Stimulated activated CD8-positive, alpha-beta memory T cell treated with anti-CD3 and anti-CD28 coated beads, Interleukin-15, amount 100 ng/mL, for 48 hours (primary cell): ENCODE measurements at places on chromosomes 4 and X.

- DNase-seq = no peak
Observed at GRCh38 chr4:183960962-183961541, 55.9 kb downstream of the STOX2 start.

GRCh38 chr4:182642831-182643230 is 274.4 kb downstream of the DCTD start:
- no peak for DNase-seq

DNA sequence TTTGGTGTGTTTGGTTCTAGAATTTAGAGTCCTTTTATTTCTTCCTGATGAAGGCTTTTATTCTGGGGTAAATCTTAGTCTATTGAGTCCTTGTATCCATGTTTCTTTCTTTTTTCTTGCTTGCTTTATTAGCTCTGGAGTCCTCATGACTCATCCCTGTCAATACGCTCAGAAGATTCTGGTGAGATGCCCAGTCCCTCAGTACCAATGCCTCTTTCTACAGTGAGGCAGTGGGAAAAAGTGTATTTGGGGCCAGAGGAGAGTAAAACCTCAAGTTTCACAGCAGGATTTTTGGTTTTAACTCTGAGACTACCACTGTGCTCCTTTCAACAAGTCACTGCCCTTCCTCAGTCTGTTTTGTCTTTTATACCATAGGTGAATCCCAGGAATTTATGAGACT is 368.0 kb downstream of the GBA3 start:
- DNase-seq = no peak

GRCh38 chrX:69119122-69119521 is 46.1 kb downstream of the PJA1 start:
- no peak for DNase-seq

- no peak for DNase-seq
Observed at GRCh38 chr4:89598602-89599001, 238.4 kb downstream of the SNCA start.

DNA sequence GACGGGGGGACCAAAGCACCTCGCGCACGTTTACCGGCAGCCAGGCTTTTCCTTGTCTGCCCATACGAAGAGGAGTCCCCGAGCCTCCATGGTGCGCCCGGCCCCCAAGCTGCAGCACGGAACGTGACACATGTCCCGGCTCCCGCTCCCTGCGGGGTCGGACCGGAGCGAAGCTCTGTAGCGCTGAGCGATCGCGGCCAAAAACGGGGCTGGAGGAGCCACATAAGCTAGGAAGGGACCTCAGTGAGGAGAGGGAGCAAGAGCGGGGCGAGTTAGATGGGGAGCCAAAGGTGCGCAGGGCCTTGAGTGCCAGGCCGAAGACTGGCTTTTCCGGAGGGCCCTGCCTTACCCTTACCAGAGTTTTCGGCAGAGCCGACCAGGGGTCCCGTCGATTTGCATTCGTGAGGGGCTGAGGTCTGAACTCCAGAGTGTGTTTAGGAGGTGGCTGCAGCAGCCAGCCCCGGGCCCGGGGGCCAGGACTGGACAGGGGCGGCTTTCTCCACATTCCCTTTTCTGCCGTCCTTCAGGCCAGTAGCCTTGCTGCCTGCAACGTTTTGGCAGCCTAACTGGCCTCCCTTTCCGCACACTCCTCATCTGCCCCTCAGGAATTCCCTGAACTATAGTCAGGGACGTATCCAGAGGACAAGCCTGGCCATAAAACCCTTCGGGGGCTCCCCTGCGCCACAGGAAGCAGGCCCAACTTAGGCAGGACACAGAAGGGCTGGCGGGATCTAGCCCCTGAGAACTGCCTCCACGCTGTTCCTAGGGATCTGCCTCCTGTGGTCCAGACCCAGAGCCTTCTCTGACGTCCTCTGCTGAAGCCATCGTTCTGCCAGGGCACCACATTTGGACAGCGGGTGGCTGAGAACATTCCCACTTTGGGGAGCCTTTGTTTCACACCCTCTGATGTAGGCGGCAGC is 689 bp downstream of the SSR4 start:
- DNase-seq = no peak

GRCh38 chr4:184824081-184824775 is 1.5 kb downstream of the ACSL1 start:
- DNase-seq = no peak

DNA sequence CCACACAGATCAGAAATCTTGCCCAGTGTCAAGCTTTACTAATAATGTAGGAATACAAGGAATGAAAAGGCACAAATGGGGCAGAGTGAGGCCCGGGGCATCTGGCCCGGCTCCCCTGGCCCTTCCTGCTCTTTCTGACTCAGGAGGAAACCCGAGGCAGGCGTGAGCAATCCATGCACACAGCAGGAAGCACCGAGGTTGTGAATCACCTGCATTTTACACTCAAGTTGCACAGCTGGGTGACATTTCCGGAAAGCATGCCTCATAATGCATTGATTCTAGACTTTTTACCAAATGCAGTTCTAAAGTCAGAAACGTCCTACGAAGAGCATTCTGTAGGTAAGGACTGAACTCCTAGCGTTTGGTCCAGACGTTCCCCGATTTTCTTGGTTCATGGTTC is 38.9 kb downstream of the PRIMPOL start:
- no peak for DNase-seq

DNA sequence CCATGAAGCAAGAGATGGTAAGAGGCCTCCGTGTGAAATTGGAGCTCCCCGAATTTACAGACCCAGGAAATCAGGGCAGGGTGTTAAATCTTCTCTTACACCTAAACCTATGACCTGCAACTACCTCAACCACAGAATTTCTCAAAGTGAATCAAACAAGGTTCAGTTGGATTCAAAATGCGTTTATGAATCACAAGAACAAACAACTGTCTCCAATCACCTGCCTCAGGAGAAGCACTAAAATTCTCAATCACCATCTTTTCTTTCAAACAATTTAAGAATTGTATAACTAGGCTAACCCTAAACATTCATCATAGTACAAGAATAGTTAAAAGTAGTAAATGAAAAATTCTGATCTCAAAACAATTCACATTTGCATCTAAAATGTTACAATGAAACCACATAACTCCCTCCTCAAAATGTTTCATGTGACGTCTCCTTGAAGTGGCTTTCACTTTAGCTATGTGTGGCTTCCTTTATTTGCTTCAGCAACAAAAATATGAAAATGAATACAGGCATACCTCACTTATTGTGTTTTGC is 19.2 kb downstream of the PPP3CA start:
- DNase-seq = no peak

GRCh38 chr4:184778325-184778724 is 44.4 kb upstream of the CENPU start:
- DNase-seq = no peak

DNA sequence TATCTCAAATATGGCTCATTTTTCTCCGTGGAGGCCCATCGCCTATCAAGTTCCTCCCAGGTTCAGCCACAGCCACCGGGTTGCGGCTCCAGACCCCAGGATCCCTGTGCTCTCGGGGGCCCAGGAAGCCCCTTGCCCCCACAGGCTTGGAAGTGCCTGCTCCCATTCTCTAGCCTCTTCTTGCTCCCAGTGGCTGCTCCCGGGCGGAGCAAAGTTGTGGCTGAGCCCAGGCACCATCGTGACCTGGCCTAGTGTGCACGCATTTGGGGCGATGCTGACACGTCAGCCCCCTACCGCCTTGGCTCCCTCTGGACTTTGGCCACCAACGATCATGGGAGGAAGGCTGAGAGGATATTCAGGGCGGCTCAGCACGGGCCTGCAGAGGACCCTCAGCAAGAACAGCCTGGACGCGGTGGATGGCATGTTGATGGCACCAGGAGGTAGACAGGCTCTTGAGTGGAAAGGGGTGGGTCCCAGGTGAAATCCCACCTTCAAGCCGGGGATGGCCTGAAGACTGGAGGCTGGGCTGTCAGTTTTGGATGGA is 419.4 kb upstream of the AGA start:
- no peak for DNase-seq

GRCh38 chr4:76981644-76982043 is 32.1 kb downstream of the SEPTIN11 start:
- DNase-seq = no peak

GRCh38 chrX:107050195-107050709 is 50.2 kb upstream of the MORC4 start:
- DNase-seq = no peak

DNA sequence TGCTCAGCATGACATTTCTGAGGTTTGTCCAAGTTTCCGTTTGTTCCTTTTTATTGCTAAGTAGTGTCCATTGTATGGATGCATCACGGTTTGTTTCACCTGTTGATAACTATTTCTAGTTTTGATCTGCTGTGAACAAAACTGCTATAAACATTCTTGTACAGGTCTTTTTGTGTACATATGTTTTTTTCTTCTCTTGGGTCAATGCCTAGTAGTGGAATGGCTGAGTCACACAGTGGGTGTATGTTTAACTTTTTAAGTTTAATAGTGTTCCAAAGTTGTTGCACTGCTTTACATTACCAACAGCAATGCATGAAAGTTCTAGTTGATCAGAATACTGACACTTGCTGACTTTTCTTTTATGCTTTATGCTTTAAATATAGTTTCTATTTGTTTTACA is 76.7 kb downstream of the MAOB start:
- no peak for DNase-seq

- no peak for DNase-seq
Observed at GRCh38 chr4:71126719-71127118, 133.3 kb downstream of the DCK start.

- no peak for DNase-seq
Observed at GRCh38 chrX:140509468-140510305, 4.8 kb upstream of the SOX3 start.

GRCh38 chrX:19899217-19899788 is 11.9 kb upstream of the SH3KBP1 start:
- DNase-seq = no peak

DNA sequence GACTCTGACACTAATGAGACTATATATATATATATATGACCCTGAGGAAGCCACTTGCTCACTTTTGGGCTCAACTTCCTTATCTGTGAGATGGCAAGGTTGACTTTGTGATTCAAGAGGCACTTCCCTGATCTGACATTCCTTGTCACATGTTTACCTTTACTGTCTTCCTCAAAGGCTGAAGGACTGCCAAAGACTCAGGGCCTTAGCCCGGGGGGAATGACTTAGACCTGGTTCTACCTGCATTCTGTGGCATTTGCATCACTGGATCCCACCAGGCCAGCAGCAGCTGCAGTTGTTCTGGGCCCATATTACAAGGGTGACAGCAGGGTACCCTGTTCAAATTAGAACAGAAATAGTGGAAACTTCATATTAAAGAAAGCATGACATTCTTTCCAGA is 3.1 kb upstream of the HS6ST2 start:
- DNase-seq = no peak

- DNase-seq = no peak
Observed at GRCh38 chrX:41607264-41607832, 81.4 kb upstream of the GPR34 start.

GRCh38 chrX:117957128-117957527 is 159.5 kb downstream of the KLHL13 start:
- DNase-seq = no peak

- no peak for DNase-seq
Observed at GRCh38 chr4:144402176-144402575, 243.8 kb upstream of the HHIP start.

DNA sequence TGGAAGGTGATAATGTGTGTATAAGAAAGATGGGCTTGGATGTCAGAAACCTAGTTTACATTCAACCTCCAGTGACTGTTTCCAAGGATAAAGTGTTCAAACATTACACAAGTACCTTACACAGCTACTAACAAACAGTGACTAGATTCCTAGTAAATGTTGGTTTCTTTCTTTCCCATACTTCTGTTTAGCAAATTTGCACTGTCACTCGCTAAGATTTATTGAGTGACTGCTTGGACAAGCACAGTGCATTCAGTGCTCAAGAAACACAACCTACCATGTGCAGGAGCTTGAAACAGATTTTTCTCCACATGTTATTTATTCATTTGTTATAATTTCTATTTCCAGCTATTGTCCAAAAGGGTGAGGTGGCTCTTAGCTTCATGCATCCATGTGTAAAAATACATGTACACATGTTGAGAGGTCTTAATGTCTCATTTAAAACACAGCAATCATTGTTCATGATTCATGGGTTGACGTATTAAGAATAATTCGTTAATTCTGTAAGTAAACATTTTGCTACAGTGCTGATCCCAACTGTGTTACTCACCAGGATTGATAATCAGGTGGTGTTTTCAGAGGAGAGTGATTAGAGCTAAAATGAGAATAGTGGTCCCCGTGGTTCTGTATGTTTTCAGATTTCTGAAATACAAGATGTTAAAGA is 153.0 kb downstream of the DCLK2 start:
- no peak for DNase-seq

DNA sequence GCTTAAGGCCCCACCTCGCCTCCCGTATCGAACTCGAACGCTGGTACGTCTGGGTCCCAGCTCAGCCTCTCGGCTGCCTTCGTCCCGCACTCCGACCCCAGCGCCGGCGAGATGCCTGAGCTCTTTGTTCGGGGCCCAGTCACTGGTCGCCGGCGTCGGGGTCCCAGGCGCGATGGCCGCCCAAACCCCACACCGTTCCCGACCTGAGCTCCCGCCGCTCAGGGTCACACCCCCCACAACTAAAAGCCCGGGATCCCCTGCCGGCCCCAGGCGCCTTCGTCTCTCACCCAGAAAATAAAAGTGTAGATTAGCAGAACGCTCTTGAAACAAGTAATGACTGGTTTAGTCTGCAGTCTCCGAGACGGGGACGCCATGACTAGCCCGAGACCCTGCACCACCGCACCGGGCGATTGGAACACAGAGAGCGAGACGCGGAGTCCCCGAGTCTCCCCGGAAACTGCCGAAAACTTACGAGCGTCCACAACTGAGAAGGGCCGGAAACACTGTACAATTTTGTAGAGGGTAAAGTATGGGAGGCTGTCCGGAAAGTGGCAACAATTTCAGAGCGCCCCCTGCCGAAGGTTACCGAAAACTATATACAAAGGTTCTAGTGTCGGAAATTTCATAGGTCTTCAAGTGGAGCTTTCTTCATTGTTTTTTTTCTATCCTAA is at the start of gene TSPAN6:
TSS of gene TSPAN6 (minus strand) at position 486 of the 671 bp plus-strand sequence. CDS start at position 374, 112 bp downstream.
- peak; percentile 28 for DNase-seq

- DNase-seq = no peak
Observed at GRCh38 chr4:6881908-6882307, 27.7 kb upstream of the TBC1D14 start.

- no peak for DNase-seq
Observed at GRCh38 chr4:107077192-107077591, 41.1 kb upstream of the DKK2 start.

DNA sequence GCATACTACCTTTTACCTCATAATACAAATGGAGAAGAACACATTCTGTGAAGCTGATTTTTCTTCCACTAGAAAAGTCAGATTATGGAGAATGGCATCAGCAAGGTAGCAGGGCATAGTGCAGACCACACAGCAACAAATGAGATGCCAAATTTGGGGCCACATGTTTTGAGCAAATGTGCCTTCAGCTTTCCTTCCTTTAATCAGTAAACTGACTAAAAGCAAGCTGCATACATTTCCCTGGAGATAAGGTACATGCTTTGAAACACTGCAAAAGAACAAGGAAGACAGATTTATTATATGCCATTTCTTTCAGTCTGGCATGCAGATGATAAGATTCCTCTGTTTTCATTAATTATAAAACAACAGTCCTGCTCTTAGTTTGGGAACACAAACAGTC is 67.1 kb upstream of the GUCY1A1 start:
- no peak for DNase-seq
